ENCODE measurements at places on chromosomes 5 and 9. TPM values are rescaled to one million over a fixed set of nuclear protein-coding genes. Genes with fewer than 3 reads are reported as not detected.

Gene TBC1D9B
- total RNA-seq, result 95.0 TPM

Gene LHX3
- not detected for total RNA-seq

Gene PCDHGB6
- 0.25 TPM for total RNA-seq

Gene BARHL1
- total RNA-seq, result not detected

Gene HTR1A
- total RNA-seq, result not detected

Gene DTWD2
- 2.8 TPM for total RNA-seq

Gene DRD1
- total RNA-seq, result not detected

Gene PCDH1
- not detected for total RNA-seq

Gene WNT8A
- total RNA-seq, result not detected

Gene EIF4E1B
- total RNA-seq, result not detected

Gene TNIP1
- total RNA-seq, result 150 TPM

Gene ANAPC2
- 68.8 TPM for total RNA-seq

Gene GFI1B
- not detected for total RNA-seq

Gene SAP30L
- total RNA-seq, result 37.7 TPM

Gene MSX2
- total RNA-seq, result not detected

Gene IGFBPL1
- total RNA-seq, result not detected

Gene SPATA31A1
- total RNA-seq, result not detected

Gene KCNN2
- total RNA-seq, result not detected

Gene CAMSAP1
- total RNA-seq, result 24.7 TPM

Gene TLE1
- 0.11 TPM for total RNA-seq

Gene SPATA31E1
- total RNA-seq, result not detected

Gene CHSY3
- not detected for total RNA-seq

Gene NR5A1
- not detected for total RNA-seq

Gene GPR151
- not detected for total RNA-seq

Gene LARP1
- total RNA-seq, result 231 TPM

Gene C9orf43
- 0.45 TPM for total RNA-seq

Gene CYLC2
- total RNA-seq, result not detected

Gene CEP72
- 32.3 TPM for total RNA-seq

Gene HSPB3
- not detected for total RNA-seq

Gene COL15A1
- total RNA-seq, result 0.20 TPM

Gene ANKDD1B
- 0.23 TPM for total RNA-seq

Gene NR6A1
- 0.25 TPM for total RNA-seq

Gene ADAMTS12
- not detected for total RNA-seq

Gene SLU7
- total RNA-seq, result 40.5 TPM

Gene FAM151B
- total RNA-seq, result 1.0 TPM
